ENCODE measurements at places on chromosomes 4 and X.

DNA sequence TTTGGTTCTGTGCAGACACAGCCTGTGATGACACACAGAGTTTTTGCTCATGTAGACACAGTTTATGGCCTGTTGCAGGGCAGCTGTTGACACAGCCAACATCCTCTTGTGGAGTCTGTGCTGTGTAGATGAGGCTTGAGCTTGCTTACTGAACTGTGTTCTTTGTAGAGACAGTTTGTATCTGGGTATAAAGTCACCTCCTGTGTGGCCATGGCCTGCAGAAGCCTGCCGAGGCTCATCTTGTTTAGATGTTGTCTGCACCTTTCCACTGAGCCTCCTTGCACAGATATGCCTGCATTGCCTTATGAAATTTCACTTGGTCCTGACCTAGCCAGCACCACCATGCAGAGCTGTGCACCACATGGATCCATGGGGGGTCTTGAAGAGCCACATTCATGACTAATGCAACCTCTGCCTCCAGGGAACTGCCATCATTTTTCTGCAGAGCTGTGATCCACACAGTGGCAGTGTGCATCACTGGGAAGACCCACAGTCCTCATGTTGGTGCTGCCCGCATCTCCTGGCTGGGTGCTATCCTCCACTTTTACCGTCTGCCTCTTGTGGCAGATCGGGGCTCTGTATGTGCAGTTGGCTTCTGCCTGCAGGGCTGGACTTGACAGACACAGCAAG lies 198.0 kb upstream of the MAMLD1 start:
- DNase-seq = no peak

GRCh38 chrX:33062041-33062440 lies 149.3 kb downstream of the DMD start:
- DNase-seq = no peak

GRCh38 chr4:175946472-175947116 lies 119.0 kb upstream of the WDR17 start:
- DNase-seq = no peak

GRCh38 chrX:47447607-47448006 lies 35.4 kb downstream of the ZNF41 start:
- no peak for DNase-seq

DNA sequence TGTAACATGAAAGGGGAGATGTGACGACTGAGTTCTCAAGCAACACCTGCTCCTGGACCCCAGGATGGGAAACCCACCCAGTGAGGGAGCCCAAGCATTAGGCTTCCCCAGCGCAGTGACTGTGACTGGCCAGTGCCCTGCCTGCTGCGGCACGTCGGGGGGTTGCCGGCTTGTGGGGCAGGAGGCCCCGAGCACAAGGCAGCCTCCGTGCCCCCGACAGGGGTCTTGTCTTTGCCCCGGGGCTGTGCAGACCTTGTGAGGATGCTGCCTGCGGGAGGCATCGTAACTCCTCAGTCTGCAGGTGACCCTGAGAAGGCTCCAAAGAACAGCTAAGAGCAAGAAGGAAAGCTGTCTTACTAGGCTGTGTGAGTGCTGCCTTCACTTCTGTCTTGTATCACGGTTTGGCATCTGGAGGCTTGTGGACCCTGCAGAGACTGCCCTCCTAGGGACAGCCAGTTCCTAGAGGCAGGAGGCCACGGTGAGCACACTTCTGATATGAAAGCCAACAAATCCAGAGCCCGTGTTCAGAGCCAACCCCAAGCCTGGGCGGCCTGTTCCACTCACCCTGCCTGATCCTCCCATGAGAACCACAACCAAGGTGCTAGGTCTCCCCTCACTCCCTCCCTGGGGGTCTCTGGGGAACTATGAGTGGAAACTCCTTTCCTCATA lies 47.7 kb downstream of the FGFRL1 start:
- no peak for DNase-seq

GRCh38 chr4:112726041-112726440 lies 89.1 kb downstream of the LARP7 start:
- no peak for DNase-seq

DNA sequence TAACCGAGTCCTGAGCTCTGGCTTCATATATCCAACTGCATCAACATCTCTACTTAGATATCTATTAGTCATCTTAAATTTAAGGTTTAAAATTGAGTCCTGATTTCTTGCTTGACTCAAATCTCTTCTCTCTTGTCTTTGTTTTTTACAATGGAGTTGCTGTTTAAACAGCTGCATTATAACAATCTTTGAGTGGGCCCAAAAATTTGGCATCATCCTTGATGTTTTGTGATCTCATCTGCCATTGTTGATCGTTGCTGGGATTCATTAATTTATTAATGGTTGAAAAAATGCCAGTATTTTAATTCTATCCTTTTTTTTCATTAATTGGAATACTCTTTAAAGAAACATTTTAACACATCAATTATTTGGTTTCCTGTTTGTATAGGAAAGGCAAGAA lies 82.2 kb downstream of the STIM2 start:
- no peak for DNase-seq

GRCh38 chr4:121061215-121061614 lies 11.1 kb downstream of the NDNF start:
- DNase-seq = no peak

- no peak for DNase-seq
Observed at GRCh38 chr4:137425281-137425680, 107.0 kb downstream of the PCDH18 start.

GRCh38 chr4:148068065-148068911 lies 336.4 kb downstream of the ARHGAP10 start:
- no peak for DNase-seq

GRCh38 chr4:13527981-13528820 lies 16.1 kb downstream of the NKX3-2 start:
- no peak for DNase-seq

GRCh38 chr4:169723207-169723965 lies 34.4 kb downstream of the HPF1 start:
- no peak for DNase-seq

GRCh38 chr4:184228056-184228705 lies 10.5 kb upstream of the ENPP6 start:
- DNase-seq = no peak

- no peak for DNase-seq
Observed at GRCh38 chr4:41458689-41459088, 79.3 kb upstream of the LIMCH1 start.

DNA sequence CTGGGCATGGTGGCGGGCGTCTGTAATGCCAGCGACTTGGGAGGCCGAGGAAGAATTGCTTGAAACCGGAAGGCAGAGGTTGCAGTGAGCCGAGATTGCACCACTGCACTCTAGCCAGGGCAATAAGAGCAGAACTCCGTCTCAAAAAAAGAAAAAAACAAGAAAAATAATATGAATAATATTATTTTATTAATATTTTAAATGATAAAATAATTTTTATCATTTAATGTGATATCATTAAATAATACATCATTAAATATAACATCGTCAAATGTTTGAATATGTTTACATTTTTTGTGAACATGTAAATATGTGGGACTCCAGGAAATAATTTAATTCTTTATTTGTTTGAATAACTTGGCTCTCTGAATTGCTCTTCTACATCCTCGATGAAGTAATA lies 15.5 kb downstream of the UNC5C start:
- no peak for DNase-seq

DNA sequence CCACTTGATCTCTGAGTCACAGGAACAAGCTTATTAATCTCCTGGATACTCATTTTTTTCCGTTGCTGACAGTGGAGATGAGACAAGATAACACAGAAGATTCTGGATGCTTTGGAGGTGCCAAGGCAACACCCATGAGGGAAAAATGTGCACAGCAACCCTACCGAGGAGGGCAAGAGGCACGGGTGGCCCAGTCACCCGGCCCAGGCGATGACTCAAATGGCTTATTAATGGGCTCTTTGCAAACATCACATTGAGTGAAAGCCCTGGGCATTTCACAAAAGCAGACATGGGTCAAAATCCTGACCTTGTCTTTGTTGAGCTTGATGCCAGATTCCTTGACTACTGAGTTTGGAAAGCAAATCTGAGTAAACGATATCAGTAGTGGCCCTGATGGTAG lies 315.1 kb downstream of the STK32B start:
- no peak for DNase-seq
